ENCODE measurements at places on chromosomes 7 and 10.

DNA sequence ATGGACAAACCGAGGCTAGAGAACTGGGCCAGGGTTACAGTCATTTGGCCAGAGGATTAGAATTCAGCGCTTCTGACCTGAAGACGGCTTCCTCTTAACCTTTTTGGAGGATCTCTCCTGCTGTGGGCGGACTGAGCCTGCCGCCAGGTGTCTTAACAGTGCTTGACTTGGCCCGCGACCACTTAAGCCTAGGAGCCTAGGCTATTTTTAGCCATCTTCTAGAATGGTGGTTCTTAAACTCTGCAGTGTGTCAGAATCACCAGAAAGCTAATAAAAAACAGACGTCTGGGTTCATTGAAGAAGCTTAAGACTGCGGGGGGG lies 722 bp downstream of the MDH2 start:
- peak; percentile 26 for DNase-seq

DNA sequence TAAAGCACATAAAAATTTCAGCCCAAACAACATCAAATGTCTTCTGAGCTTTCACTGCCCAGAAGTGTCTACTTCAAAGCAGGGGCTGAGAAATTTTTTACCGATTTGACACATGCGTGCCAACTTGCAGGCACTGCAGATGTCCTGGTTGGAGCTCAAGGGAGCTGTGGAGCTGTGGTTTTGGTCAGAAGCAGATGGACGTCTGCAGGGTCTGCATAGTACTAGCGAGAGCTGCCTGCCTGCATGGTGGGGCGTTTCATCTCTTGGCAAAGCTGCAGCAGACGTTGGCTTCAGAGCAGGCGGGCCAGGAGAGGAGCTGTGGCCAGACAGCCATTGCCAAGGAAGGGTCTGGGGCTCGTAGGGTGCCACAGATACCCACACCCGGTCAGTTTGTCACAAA lies 296.7 kb downstream of the GLRX3 start:
- no peak for DNase-seq

DNA sequence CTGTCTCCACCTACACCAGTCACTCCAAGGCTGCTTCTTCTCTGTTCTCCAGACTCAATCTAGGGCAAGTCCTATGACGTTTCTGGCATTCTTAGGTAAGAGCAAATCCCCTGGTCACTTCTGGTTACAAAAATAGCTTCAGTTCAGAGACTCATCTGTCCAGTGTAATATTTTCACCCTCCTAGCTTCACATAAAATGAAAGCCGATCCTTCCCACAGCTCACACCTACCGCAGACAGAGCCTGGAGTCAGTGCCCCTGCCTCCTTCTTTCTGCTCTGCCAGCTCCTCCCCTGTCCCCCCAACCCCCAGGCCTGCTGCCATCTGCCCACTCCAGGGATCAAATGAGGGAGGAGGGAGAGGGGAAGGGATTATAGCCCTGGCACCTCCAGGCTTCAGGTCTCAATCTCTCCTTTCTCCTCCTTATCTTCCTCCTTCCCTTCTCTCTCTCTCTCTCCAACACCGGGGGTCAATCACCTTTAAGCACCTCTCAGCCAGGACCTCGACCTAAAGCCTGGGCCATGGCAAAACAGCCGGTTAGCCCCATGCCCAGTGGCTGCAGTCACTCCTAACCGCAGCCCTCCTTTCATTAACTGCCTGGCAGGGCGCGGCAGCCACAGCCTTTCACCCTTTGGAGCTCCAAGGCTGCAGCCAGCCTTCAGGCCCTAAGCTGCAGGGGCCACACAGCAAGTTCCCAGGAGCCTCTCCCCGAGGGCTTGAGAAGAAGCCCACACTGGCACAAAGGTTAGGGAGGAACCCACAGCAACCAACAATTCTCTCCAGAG lies 292.6 kb upstream of the MGMT start:
- no peak for DNase-seq

- DNase-seq = no peak
Measured at GRCh38 chr10:12010353-12010752, 32.3 kb downstream of the UPF2 start.

DNA sequence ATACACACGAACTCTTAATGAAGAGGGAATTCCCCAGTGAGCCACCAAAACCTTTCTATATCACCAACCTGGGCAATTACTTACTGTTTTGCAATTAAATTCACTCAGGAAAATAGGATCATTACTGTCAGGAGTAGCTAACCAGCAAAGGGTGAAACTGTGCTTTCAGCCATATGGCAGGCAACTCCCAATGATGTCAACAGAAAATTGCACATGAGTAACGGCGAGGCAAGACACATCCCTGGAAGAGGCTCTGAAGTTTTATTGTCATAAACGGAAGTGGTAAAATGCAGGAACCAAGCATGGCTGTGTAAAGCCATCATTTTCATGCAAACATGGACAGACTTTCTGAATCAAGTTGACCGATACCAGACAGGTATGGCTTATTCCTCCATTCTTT lies 548.9 kb upstream of the AUTS2 start:
- DNase-seq = no peak

DNA sequence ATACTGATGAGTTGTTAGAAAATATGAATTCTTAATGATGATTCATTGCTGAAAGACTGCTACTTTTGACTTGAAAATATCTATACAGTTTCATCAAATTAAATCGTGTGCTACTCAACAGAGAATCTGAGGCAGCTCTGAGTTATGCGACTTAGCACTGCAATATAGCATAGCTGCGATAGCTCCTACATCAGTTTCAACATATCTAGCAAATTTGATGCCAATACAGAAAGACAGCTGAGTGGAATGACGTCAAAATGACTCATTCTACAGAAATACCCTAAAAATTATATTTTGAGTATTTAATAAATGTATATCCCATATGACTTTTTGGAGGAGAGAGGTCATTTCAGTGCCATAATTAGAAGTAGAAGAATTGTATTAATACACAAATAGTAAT lies 1.1 kb upstream of the TARP start:
- no peak for DNase-seq

DNA sequence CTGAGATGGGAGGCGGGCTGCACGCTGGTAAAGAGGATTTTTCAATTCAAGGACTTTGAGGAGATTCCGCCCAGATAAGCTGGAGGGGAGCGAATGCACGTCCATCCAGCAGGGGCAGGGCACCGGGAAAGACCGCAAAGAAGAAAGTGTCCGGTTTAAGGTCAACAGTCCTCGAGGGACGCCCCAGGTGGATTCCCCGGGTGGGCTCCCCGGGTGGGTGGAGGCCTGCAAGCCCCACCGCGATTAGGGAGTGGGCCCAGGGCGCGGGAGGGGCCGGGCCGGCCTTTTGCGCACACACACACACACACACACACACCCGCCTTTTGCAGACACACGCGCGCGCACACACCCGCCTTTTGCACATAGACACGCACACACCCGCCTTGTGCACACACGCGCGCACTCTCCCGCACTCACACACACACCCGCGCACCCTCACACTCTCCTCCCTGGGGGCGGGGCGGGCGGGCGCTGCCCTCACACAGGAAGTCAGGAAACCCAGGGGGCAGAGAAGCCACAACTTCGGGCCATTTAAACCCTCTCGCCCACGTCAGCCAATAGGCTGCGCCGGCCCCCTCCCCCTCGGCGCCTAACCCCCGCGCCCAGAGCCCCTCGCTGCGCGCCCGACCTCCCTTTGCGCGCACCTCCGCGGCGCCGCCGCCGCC lies 615 bp downstream of the ARHGAP12 start:
- no peak for DNase-seq

DNA sequence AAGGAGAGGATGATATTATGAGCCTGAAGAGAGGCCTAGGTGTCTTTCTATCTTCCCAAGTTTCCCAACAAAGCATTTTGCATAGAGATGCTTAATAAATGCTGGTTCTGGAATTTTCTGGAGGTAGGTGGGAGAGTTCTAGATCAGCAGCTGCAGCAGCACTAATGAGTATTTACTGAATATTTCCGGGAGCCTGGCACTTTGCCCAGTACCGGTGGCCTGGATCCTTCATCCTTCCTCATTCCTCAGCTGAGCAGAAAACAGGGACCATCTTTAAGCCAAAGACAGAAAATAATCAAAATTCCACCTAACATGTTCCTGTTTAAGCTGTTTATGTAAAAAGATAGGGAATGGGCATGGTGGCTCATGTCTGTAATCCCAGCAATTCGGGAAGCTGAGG lies 813.2 kb upstream of the AUTS2 start:
- peak; percentile 60 for DNase-seq

DNA sequence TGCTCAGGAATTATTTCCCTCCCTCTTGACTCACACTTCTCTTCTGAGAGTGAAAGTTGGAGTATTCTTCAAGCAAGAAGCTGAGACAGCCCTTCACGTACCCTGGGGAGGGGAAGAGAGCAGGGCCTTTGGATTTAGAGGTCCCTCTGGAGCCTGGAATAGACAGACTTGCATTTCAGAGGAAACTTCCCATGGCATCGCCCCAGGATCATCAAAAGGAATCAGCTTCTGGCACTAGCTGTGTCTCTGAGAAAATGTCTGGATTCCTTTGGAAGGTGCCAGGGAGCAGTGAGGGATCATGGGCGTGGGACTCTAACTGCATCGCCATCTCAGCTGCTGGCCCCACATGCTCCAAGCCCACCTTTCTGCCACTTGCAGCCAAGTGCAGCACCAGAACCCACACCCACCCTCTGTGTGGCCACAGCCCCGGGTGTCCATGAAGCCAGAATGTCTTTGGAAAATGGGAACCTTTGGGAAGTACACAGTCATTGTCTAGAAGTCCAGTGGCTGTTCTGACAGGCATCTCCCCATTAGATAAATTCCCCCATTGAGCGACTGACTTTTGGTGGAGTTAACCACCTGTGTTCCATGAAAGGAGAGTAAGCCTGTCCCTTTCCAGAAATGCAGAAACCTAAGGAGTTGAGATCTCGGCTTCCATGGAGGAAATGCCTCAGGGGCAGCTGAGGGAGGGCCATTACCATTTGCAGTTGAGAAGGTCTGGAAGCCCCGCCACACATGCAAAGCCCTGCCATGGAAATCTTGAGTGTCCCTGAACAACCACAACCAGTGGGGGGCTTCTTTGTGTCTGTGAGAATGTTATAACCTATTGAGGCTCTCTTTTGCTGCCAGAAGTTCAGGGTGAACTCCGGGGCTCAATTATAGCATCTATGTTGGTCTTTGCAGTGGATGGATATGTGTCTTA lies 57.8 kb upstream of the GDF10 start:
- no peak for DNase-seq

DNA sequence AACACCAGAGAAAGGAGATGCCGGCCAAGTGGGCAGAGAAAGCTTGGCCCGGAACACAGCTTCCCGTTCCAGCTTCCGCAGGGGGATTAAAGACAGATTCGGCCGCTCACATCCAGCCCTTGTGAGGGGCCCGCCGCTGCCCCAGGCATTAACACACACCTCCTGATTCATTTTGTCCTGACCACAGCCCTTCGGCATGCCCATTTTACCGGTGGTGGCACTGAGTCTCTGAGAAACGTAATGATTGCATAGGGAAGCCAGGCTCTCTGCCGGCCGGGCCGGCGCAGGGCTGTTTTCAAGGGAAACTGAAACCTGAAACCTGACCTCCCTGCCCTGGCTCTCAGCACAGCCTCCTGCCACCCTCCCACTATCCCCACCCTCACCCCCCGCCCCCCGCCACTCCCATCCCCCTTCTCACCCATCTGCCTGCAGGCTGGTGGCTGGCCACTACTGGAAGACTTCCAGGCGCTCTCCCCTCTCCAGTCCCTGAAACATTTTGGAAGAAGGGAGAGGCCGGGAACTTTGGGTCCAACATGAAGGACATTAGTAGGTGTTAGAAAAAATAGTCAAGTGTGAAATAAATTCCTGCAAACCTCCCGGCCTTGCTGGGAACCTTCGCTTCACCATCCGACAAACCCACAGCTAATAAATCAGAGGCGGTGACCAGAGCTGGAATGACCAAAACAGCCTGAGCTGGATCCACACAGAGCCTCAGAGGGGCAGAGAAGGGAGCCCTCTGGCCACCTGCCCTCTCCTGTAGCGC lies 83.5 kb upstream of the CUX1 start:
- DNase-seq = peak; percentile 76

DNA sequence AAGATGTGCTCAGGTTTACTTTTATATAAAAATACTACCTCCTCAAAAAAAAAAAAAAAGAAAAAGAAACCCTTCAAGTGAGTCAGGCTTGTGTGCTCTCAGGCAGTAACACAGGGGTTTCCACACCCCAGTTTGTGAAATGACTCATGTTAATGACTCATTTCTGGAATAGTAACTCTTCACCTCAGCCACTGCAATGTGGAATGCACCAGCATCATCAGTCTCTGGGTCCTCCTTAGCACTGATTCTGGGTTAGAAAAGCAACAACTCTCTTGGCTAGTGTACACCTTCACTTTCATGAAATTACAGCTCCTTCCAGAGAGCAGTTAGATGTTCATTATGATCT lies 110.6 kb downstream of the EMX2 start:
- no peak for DNase-seq

GRCh38 chr10:36534471-36535002 lies 590.9 kb upstream of the ANKRD30A start:
- no peak for DNase-seq

DNA sequence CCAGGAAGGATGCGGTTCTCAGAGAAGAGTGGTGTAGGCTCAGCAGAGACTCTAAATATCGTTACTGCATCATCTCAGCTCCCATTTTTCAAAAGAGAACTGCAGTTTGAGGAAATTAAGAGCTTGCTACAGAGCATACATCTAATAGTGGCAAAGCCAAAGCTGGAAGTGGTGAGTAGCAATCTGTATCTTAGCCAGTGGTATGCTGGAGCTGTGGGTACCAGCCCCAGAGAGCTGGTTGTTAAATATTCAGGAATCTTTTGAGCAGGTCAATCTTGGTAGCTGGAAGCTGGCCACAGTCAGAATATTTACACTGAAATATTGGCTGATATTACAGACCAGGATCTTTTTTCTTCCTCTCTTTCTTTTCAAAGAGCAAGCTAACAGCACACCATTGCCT lies 88.4 kb upstream of the STEAP1B start:
- no peak for DNase-seq

DNA sequence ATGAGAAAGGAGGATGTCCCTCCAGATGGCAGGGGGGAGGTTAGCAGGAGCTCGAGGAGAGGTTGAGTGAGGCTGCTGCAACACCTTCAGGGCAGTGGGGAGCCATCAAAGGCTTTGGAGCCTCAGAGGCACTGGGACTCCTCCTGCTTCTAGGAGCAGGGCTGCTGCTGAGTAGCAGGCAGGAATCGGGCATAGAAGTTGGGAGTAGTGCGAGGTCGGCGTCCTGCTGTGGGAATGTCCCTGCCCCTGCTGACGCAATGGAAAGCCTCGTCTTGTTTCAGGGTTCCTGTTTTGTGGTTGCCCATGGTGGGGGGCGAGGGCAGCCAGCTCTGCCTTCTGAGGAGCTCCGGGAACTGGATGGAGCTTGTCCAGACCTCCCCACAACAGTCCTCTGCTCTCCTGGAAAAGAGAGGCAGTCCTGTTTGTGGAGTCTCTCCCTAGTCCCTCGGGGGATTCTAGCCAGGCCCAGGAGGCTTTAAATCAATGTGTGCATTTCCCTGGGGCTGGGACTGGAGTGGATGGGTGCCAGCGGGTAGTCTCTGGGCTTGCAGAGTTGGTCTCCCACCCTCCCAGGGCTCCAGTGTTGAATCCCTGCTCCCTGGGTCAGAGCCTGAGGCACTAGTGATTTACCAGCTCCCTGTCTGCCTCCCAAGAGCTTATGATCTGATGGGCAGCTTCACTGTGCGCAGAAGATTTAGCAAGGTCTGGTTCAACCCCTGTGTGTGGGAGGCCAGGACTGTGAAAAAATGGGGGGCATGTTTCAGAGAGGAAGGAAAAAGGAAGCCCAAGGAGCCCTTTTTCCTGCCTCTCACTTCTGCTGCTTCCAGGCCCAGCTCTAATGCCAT lies 98.7 kb upstream of the PPIF start:
- DNase-seq = no peak

Measured in NCI-H2029 (cell line).